Osteoblast (primary cell): ENCODE measurements at places on chromosomes 5 and 9. TPM values are rescaled to one million over a fixed set of nuclear protein-coding genes. Genes with fewer than 3 reads are reported as not detected.
A peak's percentile ranks its signal among the peaks of the same experiment; 100 is the strongest.

DNA sequence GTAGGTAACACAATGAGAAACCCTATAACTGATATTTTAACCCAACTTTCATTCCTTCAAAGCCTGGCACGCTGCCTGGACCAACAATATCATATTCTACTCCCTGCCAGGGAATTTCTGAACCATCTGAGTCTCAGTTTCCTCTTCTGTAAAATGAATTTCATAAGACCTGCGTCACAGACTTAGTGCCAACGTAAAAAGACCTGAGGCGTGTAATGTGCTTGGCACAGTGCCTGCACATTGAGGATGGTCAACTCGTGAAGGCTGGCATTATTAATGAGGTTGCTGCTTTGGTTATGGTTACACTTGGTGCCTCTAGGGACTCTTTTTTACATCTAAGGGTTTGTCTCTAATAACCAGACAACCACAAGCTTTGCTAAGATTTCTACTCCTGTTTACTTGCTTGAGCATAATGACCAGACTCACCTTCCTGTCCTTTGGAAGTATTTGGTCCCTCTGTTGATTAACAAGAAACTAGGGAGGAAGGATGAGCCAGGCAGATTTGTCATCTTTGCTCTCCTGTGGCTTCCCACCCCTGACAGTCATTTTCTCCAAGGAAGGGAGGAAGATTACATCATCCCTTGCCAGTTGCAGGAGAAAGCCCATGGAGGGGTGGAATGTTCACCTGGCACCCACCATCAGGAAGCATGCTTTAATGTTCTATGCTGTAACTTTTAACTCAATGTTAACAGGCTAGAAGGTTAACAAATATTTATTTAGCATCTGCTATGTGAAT is 79.0 kb downstream of the PAPPA start:
- peak; percentile 18 for DNase-seq

DNA sequence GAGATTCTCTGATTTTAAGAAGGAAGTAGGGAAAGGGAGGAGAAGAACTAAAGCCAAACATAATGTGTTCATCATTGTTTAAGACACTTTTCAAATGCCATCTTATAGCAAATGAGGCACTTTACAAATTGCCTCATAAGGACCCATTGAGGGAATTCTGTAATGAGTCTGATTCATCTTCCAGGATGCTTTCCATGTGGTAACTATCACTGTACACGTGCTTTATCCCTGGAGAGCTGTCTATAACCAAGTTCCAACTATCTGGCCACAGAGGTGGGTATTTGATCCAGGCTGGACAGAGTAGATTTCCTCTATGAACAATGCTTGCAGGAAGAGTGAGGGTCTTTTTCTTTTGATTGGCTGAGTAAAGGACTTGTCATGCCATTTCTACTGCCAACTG is 183.5 kb upstream of the NFIB start:
- DNase-seq, result no peak

GRCh38 chr9:29440449-29440848 is 1867.2 kb upstream of the C9orf72 start:
- no peak for DNase-seq

DNA sequence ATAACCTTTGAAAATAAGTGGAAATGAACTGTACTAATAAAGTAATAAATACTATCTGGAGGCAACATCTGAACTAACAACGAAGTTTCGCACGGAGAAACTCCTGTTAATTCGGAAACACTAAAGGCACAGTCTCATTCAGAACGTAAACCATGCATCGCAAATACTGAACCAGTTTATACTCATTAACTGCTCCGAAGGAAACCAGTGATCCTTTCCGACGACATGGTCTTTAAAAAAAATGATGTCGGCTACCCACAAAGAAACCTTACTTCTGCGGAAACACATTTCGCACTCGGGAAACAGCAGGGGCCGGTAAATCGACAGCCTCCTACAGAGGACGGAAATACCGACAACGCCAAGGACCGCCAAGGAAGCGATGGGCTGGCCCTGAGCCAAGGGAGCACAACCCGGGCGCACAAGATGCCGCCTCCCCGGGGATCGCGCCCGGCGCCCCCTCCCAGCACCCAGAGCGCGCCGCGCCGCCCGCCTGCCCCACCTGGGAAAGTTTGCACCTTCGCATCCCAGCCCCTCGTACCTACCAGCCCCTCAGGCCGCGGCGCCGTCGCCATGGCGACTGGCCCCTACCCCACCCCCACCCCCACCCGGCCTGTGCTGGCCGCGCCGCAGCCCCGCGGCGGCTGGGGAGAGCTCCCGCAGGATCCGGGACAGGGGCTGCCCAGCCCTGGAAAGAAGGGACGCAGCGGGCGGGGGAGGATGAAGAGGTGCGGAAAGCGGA is 732 bp downstream of the PRKAA1 start:
- DNase-seq, result peak; percentile 94

DNA sequence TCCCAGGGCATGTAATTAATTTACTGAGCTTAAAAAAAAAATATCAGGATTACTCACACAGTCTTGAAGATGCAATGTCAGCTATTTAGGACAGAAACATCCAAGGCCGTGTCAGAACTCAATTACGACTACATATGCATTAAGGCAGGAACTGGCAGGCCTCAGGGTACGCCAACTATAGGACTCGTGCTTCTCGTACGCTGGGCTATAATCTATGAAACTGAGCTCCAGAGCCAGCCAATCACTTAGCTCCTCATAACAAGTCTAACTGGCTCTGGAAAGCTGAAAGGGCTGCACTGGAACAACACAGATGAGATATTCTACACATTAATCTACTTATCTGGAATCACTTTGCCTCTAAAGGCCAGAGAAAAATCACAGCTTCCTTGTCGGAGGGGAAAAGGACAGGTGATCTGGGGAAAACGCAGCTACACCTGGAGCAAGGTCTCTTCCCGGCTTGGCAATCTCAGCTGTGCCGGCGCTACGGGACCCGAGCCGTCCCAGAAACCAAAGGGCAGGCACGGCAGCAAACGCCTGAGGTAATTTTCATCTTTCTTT is 212.0 kb downstream of the DEPDC1B start:
- no peak for DNase-seq

DNA sequence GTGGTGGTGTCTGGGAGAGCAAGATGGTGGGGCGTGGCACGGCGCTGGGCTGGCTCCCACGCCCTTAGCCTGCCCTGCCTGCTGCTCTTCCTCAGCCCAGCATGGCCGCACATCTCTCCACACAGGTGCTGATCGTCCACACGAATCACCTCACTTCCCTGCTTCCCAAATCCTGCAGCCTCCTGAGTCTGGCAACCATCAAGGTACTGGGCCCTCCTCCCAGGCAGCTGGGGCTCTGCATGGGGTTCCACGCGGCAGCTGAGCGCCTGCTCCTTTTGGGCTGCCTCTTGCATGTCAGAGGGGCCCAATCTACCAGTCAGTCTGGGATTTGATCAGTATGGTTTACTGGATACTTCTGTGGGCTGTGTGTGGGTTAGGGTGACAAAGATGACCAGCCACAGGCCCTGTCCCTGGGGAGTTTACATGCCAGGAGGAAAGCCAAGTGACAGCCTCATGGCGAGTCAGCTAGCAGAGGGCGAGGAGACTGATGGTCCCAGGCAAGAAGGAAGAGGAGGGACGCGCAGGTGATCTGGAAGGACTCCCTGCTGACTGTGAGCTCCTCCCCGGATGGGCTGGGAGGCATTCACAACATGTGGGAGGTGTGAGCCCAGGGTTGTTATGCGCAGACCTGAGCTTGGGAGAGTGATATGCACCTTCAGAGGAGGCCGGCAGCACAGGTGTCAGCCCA is 6.0 kb downstream of the LRSAM1 start:
- DNase-seq, result peak; percentile 32

DNA sequence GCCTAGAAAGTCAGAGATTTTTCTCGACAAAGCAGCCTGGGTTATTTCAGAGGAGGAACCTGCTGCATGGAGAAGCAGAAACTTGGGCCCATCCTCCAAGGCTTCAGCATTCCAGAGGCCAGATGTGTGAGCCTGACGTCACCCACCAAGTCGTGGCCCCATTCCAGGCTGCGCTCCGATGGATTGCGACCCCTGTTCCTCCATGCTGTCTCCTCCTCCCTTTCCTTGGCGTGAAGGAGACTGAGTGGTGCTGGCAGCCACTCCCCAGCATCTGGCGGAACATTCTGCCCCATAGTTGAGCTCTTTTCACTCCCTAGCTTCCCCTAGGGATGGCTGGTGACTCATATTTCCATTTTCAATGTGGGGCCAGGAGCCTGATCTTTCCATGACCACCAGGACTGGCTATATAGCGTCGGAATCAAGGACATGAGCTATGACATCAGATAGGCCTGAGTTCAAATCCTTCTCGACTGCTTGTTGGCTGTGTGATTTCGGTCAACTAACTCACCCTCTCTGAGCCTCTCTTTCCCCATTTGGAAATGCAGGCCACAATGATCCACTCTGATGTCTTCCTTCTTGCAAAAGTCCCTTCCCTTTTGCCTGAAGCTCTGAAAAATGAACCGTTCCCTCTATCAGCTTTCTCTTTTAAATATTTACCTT is 24.5 kb upstream of the DUSP1 start:
- peak; percentile 94 for DNase-seq

Gene YIPF5
- 99.5 and 111 TPM in 2 replicates for total RNA-seq

- DNase-seq, result no peak
Measured at GRCh38 chr5:71938895-71939294, 168.4 kb upstream of the MAP1B start.
